H54 (cell line): ENCODE measurements at places on chromosomes 6 and 20.

GRCh38 chr6:131781687-131782086, 26.1 kb upstream of the ENPP1 start:
- DNase-seq = no peak

GRCh38 chr6:44002067-44002592, 125.1 kb downstream of the MRPL14 start:
- peak; percentile 54 for DNase-seq

GRCh38 chr6:151665329-151665728, 142.2 kb upstream of the ESR1 start:
- no peak for DNase-seq

DNA sequence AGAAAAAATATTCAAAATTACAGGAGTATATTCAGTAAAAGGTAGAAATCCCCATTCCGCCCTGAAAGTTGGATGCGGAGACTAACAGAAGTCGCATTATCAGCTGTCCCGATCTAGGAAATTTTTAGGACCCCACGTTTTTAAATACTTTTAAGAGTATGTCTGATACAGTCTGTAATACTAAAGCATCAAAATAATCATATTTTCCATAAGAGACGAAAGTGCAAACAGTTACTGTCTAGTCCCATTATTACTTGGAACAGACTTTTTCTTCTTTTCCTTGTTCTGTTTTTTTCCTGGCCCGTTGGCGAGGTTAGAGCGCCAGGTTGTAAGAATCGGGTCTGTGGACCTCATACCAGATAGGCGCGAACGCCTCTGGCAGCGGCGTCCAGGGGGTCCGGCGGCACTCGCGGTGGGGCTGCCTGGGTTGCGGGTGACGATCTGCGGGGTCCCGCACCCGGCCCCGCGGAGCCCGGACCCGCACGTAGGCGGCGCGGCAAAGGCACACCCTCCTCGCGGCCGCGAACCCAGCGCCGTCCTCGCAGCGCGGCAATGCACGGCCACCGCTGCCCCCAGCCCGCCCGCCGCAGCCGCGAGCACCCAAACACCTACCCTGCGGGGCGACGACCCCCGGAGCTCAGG, 460 bp downstream of the PLAGL1 start:
- DNase-seq = no peak

- no peak for DNase-seq
These were observed 296.3 kb downstream of the CDKAL1 start for GRCh38 chr6:20830576-20830975.

DNA sequence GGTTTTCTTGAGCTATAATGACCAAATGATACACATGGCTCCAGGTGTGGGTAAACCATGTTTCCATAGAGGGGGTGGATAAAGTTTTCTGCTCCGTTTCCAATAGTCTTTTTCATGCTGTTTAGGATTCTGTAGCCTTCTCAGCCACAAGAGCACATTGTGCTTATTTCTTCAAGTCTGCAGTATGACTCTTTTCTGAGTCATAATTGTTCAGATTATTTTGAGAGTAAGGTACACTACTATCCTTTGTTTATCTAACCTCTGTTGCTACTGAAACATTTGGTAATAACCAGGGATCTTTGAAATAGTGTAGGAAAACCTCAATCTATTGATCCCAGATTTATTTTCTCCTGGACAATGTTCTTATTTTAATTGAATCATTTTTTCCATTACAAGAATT, 247.9 kb upstream of the BMP2 start:
- DNase-seq = no peak

- no peak for DNase-seq
These were observed 40.6 kb downstream of the SLC35D3 start for GRCh38 chr6:136962661-136963060.

- DNase-seq = no peak
These were observed 15.1 kb upstream of the PPP1R16B start for GRCh38 chr20:38790200-38791053.

GRCh38 chr20:48154040-48154765, 368.9 kb upstream of the SULF2 start:
- DNase-seq = no peak

DNA sequence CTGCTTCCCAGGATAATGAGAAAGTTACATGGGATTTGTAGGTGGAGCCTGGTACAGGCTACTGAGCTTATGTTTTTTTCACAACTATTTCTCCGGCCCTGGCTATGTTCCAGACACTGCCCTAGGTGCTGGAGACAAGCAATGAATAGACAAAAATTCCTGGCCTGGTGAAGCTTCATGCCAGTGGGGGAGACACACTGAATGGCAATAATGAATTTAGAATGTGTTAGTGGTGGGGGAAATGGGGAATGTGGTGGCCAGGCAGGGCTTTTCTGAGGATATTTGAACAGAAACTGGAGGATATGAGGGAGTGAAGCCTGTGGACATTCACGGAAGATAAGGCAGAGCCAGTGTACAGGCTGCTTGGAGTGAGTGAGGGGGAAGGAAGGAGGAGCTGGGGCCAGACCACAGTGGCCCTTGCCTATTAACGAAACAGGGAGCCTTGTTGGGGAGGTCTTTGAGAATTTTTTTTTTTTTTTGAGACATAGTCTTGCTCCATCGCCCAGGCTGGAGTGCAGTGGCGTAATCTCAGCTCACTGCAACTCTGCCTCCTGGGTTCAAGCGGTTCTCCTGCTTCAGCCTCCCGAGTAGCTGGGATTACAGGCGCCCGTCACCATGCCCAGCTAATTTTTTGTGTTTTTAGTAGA, 6.6 kb downstream of the FOXS1 start:
- no peak for DNase-seq
